Epithelial cell of esophagus (primary cell): ENCODE measurements at places on chromosomes 2 and 18.

DNA sequence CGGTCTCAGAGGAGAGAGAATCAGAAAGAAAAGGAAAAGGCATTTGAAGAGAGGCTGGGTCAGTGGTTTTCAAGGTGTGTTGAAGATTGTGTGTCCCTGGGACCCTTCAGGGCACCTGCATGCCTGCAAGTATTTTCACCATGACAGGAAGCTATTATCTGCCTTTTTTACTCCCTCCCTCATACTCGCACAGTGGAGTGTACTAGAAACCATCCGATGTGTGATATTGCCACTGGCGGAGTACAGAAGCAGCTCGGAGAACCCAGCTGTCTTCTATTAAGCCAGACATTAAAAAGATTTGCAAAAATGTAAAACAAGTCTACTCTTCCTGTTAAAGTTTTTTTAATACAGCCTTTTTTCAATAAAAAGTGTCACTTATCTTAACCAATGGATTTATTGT lies 33.7 kb upstream of the RFX8 start:
- DNase-seq: no peak

GRCh38 chr2:133509777-133510176 lies 58.5 kb downstream of the NCKAP5 start:
- peak; percentile 68 for DNase-seq

- peak; percentile 52 for DNase-seq
These were observed 105.6 kb upstream of the NDUFV2 start for GRCh38 chr18:8996771-8997432.

DNA sequence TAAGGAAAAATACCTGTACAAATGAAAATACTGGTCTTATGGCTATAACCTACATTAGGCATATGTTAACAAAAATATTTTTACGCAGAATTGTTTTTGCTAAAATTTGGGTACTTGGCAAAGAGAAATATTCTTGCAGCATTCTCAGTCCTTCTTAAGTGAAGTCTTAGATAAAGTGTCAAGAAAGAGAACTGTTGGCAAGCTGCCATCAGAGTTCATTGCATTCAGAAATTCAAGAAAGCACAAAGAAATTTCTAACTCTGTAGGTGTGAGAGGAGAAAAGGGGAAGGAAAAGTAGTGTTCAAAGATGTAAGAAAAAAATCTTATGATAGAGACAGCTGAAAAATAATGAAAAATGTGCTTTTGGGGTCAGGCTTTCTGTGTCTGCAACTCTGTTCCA lies 86.7 kb downstream of the IRS1 start:
- no peak for DNase-seq

DNA sequence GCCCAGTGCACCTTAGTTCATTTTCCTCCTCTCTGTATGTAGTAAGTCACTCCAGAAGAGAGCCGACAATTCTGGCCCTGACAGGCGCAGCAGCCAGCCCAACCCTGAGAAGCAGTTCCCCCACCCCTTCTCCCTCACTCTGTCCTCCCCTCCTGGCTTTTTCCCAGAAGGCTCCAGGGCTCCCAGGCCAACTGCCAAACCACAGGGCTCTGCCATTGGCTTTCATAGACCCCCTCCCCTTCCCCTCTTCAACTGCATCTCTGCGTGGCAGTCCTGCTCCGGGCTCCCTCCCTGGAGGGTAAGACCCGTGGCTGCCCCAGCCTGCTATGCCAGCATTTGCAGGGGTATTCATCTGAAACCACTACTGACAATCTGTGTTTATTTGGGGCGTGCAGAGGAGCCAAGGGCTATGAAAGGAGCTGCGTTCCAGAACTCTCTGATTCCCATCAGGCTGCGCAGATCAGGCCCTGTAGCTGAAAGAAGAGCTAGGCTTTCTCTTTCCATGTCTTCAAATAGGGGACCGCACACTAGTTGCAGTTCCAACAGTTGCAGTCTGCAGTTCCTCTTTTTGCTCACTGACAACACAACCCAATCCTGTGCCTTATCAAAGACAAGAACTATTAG lies 388.6 kb upstream of the TNP1 start:
- no peak for DNase-seq

- peak; percentile 78 for DNase-seq
These were observed at the start of gene ANKAR for GRCh38 chr2:189674374-189675112. Gene ANKAR, plus strand, starts transcription at chr2:189674670. Its CDS starts 1,821 bp downstream, at chr2:189676491.

DNA sequence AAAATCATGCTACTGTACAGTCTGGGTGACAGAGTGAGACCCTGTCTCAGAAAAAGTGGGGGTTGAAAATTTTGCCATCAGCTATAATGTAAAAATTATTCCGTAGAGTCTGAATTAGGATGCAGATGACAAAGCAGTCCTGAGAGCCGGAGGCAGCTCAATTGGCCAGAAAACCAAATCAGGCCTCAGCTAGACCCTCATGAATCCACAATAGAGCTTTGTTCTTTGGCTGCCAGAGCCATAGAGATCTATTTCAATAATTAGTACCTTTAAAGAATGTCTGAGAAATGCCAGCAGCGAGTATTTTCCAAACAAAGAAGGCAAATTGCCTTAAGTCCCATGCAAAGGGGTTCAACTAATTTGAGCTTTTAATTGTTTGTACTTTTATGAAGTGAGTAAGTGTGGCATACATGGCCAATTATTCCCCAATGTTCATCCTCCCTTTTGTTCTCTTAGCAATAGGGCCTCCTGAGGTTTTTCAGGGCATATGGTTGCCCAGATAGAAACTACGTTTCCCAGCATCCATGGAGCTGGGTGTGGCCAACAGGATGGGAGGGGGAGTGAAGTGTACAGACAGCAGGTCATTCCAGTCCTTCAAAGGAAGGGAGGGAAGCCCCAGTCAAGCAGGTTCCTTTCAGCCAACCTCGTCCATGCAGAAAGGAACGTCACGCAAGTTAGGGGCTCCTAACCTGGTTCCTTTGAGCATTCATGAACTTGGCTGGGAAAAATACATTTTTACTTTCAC lies 211.3 kb upstream of the APCDD1 start:
- peak; percentile 65 for DNase-seq

DNA sequence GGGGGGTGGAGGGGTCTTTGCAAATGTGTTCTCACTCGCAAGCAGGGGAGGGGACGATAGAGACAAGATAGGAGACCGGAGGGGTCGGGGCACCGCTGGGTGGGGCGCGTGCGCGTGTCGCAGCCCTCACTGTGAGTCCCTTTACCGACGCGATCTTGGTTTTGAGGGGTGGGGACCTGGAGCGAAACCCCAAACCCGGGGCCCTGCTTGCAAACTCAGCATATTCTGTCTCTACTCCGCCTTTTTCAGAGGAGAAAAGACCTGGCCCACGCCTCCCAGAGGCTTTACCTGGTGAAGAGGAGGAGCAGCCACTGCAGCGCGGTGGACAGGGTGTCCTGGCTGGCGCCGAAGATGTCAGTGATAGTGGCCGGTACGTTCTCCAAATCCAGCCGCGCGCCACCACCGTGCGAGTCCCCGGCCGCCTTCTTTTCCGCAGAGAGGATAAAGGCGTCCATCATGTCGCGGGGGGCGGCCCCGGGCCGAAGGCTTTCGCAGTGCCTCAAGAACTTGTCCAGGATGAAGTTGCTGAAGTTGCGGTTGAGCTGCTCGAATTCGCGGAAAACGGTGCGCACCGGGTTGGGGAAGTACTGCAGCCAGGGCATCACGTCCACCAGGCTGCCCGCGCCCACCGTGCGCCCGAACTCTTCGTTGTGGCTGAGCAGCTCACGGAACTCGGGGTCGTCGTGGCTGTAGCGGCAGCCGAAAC lies 1.7 kb downstream of the CYP1B1 start:
- DNase-seq: no peak

DNA sequence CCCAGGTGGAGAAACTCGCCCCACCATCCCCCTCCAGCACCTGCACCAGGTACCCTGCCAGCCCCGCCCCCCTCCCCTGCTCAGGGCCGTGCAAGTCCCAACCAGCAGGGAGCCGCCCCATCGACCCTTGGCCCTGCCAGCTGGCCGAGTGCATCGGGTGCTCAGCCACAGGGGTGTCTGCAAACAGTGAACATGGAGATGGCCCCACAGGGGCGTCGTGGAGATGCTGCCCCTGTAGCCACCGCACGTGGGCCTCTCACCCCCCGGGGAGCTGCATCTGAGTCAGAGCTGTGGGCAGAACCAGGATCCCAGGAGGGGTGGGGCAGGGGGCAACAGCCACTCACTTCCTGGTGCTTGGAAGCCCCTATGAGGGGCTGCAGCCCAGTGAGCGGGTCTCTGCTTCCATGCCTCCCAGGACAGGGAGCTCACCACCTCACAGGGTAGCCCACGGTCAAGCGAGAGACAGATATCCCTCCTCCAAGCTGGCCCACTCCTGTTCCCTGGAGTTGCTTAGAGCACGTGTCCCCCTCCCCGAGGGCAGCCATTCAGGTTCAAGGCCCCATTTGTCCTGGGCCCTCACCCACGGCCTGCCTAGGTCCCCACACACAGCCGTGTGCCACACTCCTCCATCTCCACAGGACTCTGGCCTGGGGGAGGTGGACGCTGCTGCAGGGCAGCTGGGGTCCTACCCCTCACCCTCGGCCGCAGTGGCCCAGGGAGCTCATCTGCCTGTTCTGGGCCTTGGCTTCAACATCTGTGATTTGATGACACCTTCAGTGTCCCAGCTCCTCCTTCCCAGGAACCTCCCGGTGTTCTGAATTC lies 1.1 kb upstream of the MAB21L4 start:
- DNase-seq: peak; percentile 22

GRCh38 chr2:214713080-214713830 lies 96.2 kb downstream of the BARD1 start:
- DNase-seq: peak; percentile 58

GRCh38 chr18:36828157-36828629 lies 609 bp downstream of the TPGS2 start:
- DNase-seq: peak; percentile 60

DNA sequence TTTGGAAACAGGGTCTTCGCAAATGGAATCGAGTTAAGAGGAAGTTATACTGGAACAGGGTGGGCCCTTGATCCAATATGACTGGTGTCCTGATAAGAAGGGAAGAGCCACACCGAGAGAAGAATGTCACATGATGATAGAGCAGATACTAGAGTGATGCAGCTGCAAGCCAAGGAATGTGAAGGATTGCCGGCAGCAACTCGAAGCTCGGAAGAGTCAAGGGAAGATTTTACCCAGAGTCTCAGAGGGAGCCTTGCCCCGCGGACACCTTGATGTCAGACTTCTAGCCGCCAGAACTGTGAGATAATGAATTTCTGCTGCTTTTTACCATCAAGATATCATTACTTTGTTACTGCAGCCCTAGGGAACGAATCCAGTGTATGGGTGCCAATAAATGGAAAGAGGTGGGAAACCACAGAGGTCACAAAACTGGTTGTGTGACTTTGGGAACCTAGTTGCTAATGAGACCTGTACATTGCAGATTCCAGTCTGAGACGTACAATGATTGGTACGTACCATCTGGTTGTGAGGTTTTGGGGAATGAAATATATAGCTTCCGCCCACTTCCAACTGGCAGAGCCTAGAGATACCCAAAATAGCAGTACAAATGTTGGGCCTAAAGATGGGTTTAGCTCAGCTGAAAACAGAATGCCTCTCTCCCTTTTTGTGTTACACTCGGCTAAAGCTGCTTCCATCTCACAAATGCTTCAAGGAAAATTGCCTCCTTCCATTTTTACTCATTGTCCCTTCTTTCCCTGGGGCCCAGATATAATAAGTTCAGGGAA lies 28.6 kb upstream of the VWA3B start:
- no peak for DNase-seq

GRCh38 chr2:96751800-96752199 lies 8.9 kb upstream of the CNNM4 start:
- no peak for DNase-seq

- no peak for DNase-seq
These were observed 698.2 kb downstream of the TRIB2 start for GRCh38 chr2:13414897-13415296.

GRCh38 chr2:113838744-113839444 lies 51.0 kb upstream of the ACTR3 start:
- no peak for DNase-seq

GRCh38 chr2:199777916-199778315 lies 73.1 kb downstream of the FTCDNL1 start:
- no peak for DNase-seq

DNA sequence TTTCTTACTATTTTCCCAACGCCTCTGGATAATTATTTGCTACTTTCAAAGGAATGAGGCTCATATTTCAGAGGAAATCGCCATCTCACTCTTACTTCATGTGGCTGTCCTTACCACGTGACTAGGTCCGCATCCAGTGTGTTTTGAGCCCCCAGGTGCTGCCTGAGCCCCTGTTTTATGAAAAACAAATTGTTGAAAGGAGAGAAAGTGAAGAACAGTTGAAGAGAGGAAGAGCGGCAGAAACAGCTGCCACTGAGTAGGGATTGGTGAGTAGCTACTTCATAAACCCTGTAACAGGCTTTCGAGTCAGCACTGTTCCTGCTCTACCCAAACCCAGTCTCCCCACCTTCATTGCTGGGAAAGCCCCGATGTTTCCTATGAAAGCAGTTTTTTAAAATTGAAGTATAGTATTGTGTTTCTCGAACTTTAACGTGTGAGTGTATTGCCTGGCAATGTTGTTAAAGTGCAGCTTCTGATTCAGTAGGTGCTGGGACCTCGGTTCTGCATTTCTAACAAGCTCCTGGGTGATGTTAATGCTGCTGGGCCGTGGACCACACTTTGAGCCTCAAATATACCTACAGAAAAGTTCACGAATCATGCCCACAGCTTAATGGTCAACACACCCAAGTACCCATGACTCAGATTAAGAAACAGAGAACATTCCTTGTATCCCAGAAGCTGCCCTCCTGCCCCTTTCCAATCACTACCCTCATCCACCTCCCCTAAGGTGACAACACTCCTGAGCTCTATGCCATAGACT lies 39.7 kb downstream of the TMEM177 start:
- DNase-seq: no peak

DNA sequence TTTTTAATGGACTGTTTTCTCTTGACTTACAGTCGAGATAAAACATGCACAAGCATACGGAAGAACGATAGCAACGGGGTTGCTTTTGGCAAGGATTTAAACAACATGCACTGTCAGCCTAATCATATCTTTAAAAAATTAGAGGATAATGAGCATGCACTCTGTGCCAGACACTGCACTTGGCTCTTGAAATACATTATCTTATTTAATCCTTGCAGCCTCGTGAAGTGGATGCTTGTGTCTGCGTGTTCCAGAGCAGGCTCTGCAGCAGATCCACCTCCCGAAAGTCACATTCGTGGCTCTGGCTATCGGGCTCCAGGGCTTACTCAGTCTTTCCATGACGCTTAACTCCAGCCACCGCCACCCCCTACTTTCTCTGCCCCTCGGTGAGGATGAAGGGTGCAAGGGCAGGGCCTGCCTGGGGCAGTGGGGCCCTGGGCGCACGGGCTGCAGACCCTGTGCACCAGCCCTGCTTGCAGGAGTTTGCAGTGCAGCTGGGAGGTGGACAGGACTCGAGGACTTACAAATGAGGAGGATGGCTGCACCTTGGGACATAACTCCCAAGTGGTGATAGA lies 61.7 kb downstream of the ACKR3 start:
- no peak for DNase-seq

- DNase-seq: no peak
These were observed 23.0 kb downstream of the CYTIP start for GRCh38 chr2:157420771-157421323.

DNA sequence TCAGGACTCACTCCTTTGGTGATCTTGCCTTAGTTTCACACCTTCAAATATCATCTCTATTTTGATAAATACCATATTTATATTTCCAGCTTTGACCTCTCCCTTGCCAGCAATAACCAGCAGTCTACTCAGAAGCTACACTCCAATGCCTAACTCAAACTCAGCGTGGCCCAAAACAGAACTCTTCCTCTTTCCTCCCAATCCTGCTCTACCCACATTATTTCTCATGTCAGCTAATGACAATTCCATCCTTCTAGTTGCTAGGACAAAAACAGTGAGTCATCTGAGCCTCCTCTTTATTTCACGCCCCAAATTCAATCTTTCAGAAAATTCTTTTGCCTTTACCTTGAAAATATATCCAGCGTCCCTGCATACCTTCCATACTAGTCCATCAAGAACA lies 23.5 kb downstream of the CYRIA start:
- no peak for DNase-seq
